ENCODE measurements at places on chromosomes 7 and 10.

GRCh38 chr10:122656308-122656705 is 43.3 kb downstream of the C10orf120 start:
- DNase-seq = no peak

DNA sequence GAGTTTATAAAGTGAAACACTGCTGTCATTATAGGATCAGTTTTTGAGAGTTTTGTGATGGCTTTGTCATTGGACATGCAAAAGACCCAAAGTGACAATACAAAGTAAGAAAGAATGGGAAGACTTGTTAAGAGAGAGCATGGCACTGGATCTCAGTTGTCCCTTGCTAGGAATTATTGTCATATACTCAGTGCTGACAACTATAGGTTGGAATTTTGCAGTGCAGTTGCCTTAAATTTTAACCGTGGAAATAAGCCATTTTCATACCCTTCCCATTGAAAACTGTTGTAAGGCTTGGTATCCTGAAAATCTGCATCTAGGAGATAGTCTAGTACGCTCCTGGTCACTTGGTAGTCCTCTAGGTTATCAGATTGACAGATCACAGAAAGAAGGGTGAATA is 1156.7 kb downstream of the GATA3 start:
- DNase-seq = no peak

DNA sequence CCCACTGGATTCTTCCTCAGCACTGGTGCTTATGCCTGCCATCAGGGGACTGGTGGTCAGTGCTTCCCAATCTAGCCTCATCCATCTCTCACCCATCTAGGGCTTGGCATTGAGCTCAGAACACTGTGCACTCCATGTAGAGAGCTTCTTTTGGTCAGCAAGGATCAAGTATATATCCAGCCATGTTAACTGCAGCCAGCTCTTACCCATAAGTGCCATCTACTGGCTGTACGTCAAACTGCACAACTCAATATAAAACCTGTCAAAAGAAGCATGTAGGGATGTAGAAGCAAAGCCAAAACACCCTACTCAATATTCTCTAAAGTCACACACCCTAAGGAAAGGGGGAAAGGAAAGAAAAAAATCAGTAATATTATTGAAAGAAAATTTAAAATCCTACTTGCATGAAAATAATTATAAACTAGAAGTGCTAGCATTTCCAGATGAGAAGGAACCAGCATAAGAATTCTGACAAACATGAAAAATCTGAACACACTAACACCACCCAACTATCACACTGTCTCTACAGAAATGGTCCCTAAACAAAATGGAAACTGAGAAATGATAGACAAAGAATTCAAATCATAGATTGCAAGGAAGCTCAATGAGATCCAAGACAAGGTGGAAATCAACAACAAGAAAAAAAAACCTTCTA is 531.1 kb upstream of the STEAP1 start:
- DNase-seq = no peak

DNA sequence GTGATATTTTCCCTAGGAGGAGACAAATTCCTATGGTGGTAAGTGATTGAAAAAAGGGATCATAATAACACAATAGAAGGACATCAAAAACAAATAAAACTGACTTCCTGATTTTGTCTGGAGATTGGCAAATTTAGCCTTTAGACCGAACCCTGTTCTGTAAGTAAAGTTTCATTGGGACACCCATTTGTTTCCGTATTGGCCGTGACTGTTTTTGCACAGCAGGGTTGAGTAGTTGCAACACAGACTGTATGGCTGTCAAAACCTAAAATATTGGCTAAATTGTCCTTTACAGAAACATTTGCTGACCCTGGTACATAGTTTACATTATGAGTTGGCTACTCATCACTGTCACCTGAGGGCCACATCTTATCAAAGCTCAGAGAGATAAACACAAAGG is 168.6 kb downstream of the PRKCQ start:
- DNase-seq = no peak

DNA sequence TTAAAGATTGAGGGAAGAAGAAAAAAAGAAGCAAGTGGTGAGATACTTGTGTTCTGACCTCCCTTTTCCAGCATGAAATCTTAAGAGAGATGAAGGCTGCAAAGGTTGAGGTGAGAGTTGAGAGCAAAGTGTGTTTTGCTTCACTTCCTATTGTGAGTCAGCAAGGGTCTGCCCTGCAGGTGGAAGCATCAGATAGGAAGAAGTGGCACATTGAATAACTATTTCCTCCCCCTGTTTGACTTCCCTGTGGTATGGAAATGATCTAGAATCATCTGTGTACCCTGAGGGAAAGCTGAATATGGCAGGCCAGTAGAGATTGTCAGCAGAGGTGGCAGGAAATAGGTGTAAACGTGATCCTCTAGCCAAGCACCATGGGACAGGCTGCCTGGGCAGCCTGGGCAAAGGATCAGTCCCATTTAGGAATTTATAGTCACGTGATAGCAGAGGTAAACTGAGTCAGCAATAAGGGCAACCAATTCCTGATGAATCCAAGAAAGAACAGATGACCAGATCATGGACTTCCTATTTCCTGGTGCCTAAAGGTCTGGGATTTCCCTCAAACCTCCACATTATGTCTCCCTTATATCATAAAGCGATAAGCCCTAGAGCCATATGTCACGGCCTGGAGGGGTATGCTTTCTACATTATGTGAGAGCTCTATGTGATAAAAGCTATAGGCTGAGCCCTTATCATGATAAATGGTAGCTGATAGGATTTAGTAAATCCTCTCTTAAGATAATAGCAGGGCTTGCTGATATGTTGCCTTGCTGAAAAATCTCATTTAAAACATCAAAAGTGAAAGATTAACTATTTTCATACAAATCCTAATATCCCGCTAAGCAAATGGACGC is 287.0 kb downstream of the MDFIC start:
- DNase-seq = no peak

GRCh38 chr7:778271-778967 is 51.3 kb upstream of the PRKAR1B start:
- peak; percentile 56 for DNase-seq

DNA sequence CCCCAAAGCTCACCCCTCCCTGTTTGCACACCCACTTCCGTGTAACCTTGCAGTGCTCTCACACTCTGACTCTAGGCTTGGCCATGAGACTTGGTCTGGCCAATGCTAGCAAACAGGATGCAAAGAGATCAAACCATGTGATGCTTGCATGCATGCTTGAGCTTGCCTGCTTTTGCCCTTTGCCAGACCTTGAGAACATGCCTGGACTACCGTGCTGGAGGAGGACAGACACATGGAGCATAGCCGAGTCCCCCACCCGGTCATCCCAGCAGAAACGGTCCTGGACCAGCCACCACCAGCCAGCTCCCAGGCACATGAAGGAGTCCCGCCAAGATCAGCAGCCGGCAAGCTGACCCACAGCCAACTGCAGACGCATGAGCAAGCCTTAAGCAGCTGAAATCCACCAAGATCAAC is 23.4 kb downstream of the PYROXD2 start:
- peak; percentile 49 for DNase-seq

DNA sequence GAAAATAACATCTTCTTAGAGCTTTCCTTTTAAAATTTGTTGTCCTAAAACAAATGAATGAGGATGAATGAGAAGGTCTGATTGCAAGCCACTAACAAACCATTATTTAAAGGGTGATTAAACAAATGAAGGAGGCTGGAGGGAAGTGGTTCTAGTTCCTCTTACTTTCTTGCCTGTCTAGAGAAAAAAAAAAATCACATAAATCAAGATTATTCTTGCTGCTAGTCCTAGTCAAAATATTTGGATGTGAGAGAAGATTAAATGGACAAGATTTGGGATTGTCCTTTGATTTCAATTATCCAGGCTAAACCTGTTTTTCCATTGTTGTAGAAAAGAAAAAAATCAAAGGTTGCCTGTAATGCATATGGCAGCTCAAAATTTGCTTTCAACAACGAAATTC is 3.3 kb downstream of the SKAP2 start:
- no peak for DNase-seq

GRCh38 chr10:59907918-59908807 is 1.8 kb upstream of the CCDC6 start:
- peak; percentile 65 for DNase-seq

DNA sequence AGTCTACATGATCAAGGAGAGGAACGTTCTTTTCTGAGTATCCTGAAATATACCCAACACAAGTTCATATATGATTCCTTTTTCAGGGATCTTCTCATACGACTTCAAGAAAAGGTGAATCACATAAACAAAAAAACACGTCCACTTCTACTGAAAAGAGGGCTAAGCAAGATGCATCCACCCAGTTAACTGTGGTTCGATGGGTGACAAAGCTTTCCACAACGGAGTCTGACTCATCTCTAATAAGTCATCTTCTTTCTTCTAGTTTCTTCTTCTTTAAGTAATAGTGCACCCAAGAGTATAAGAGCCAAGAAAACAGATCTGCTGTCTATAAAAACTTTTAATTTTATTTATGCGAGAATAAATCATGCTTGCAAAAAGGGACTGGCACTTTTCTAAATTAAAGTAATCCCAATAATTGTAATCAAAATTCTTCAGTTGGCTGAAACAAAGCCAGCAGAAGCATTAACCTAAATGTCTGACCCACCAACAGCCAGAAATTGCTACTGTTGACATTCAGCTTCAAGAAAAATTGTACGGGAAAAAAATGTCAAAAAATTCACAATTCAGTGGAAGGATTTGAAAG is 146.9 kb upstream of the ANK3 start:
- DNase-seq = no peak

All from heart left ventricle (tissue), 16 donors.